ENCODE measurements at places on chromosomes 16 and 17.
A peak's percentile ranks its signal among the peaks of the same experiment; 100 is the strongest.

GRCh38 chr17:7835814-7836595, 2.0 kb downstream of the KDM6B start:
- DNase-seq, result no peak

GRCh38 chr17:49646391-49647255, 31.3 kb downstream of the SPOP start:
- no peak for DNase-seq

DNA sequence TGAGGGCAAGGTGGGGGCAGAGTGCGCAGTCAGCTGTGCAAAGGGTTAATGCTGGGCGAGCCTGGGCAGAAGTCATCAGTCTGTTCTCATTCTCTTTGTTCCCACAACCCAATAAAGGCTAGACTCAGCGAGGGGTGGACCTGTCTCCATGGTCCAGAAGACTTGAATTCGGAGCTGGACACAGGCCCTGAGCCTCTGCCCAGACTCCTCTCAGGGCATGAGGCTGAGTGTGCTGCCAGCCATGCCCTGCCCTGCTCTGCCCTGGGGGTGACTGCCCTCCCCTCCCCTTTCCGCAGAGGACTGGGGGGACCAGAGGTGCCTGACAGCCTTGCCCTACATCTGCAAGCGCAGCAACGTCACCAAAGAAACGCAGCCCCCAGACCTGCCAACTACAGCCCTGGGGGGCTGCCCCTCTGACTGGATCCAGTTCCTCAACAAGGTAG, 54.5 kb downstream of the MRC2 start:
- no peak for DNase-seq

- DNase-seq, result no peak
These were observed 5.1 kb downstream of the RAMP2 start for GRCh38 chr17:42766124-42766523.

DNA sequence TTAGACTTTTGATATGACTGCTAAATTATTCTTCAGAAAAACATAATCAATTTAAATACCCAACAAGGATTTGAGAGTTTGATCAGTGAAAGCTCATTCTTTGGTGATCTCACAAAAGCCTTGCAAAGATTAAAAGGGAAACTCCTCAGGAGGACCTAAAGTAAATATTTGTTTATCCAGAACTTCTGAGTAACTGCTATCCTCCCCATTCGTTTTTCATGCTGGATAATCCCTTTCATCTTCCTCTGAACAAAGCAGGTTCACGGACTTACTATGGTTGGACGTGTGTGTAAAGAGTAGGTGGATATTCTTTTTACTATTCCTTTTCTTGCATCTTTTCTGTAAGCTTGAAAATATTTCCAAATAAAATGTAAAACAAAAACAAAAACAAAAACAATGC, 124.7 kb downstream of the CPPED1 start:
- DNase-seq, result no peak

DNA sequence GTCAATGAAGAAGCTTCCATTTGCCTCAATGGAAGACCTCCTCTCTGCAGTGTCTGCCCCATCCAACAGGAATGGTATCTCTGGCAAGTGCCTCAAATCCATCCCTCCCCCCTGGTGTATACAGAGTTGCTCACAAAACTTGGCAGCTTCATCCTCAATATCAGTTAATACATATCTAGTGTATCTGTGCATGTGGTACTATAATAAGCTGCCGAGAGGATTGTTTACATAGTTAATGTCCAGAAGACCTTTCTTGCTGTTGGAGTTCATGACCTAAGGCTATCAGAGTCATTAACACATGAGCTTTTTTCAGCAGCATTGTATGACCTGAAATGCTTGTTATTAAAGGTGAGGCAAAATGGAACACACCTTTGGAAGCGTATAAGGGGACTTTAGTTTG, 14.0 kb upstream of the RASL10B start:
- DNase-seq, result no peak

DNA sequence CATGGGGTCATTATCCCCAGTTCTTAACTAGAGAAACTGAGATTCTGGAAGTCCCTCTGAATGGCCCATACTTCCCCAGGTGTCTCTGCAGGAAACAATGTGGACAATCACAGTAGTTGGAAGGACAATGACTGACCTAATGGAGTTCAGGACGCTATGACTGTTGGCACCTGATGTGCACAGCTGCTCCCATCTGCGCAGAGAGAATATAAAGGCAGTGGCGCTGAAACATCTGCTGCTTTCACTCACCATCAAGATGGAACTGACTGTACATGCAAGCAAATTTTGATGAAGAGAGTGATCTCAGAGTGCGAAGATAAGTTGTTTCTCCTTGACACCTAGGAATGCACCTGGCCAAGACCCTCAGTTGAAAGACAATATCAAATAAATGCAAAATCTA, 395.7 kb upstream of the ASIC2 start:
- DNase-seq, result no peak

DNA sequence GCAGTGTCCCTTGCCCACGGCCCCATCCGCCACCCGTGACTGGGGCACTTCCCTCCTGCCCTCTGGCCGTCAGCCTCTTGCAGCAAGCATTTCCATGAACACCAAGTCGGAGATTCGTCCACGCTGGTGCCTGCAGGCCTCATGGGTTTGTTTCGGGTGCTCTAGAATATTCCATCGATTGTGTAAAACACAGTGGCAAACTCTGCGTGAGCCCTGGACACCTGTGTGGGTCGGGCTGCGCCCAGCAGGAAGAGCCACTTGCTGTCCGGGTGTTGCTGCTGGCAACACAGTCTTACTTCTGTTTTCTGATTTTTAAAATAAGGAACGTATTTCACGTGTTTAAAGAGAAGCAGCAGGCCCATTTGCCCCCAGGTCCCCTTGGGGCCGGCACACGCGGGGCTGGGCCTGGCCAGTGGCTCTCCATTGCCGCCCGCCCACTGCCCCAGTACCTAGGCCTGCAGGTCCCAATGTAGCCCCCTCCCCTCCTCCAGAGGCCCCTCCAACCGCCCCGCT, 10.0 kb downstream of the CYBC1 start:
- DNase-seq, result no peak

DNA sequence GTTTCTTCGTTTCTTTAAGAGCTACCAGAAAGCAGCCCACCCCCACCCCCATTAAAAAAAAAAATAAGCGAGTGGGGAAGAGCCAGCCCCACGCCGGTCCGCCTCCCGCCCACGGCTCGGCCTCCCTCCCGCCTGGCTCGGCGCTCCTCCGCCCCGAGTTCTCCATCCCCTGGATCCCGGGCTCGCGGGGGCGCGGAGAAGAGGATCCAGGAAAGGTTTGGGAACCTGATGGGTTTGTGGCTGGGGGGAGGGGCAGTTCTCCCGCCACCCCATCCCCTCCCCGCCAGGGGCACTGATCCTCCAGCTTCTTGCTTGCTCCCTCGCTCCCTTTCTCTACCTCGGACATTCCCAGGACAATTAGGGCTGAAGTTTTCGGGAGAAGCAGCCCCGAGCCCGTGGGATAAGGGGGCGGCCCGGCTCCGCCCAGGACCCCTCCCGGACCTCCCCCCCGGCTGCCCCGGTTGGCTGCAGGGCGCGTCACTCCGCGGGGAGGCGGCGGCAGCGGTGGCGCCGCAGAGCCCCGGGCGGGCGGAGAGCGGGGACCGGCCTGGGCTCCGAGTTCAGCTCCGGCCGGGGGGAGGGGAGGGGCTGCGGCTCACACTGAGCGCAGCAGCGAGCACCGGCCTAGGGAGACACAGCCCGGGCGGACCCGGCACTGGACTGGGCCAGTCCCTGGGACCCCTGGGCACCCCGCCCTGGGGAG, 1.0 kb upstream of the SALL1 start:
- peak; percentile 88 for DNase-seq

Data from HuH-7.5 (cell line).